NCI-H1436 treated with DMSO at 0.1 percent for 48 hours (cell line): ENCODE measurements at places on chromosomes 4 and X.

DNA sequence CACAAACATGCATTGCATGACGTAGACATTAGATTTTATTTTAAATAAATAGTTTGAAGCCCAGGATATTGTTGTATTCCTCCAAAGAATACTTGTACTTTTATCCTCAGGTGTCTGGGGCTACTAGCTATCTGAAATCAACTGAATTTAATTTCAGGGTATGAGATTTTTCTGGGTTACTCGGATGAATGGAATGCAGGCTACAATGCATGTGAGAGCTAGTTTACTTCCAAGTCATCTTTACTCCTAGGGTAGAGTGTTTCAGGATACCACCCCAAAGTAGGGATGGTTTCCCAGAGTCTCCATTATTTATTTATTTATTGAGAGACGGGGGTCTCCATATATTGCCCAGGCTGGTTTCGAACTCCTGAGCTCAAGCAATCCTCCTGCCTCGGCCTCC, 66.4 kb downstream of the HPRT1 start:
- no peak for DNase-seq

DNA sequence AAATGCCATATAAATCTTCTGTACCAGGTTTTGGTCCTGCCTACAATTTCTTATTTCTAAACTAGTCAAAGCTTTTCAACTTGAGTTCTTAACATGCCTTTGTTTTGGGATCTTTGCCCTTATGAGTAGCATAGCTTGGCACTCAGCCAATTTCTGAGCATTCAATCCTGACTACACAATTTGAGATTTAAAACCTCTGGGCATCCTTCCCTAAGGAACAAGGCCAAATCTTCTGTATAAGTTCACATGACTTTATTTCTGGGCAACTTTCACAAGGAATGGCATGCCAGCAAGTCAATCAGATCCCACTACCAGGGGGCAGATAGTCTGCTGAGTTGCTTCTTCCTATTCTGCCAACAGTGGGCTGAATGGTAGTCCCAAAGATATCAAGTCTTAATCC, 254.2 kb downstream of the ADAMTS3 start:
- no peak for DNase-seq

- DNase-seq = no peak
These were observed 88.4 kb upstream of the SLC34A2 start for GRCh38 chr4:25567253-25567652.

GRCh38 chr4:6228158-6229067, 28.1 kb upstream of the JAKMIP1 start:
- no peak for DNase-seq

GRCh38 chr4:101306764-101307615, 40.3 kb downstream of the PPP3CA start:
- DNase-seq = no peak
